ENCODE measurements at places on chromosomes 7 and 10. TPM values are rescaled to one million over a fixed set of nuclear protein-coding genes. Genes with fewer than 3 reads are reported as not detected.

Gene OR13A1
- not detected for total RNA-seq

Gene AKR1C4
- total RNA-seq = not detected

Gene CREB3L2
- total RNA-seq = 24.0 TPM

Gene GCK
- total RNA-seq = 0.62 TPM

Gene GPR85
- total RNA-seq = 8.6 TPM

Gene HTR5A
- total RNA-seq = not detected

Gene ADD3
- 88.0 TPM for total RNA-seq

Gene CALY
- 0.25 TPM for total RNA-seq

Gene HTRA1
- total RNA-seq = 44.5 TPM
